ENCODE measurements at places on chromosomes 5 and 9. TPM values are rescaled to one million over a fixed set of nuclear protein-coding genes. Genes with fewer than 3 reads are reported as not detected.

Gene FOXD4L3
- not detected for polyA plus RNA-seq

Gene ADAMTSL2
- 1.9 TPM for polyA plus RNA-seq

Gene PCDHB11
- polyA plus RNA-seq: 1.8 TPM

Gene SCAI
- polyA plus RNA-seq: 4.4 TPM

Gene FAM169A
- polyA plus RNA-seq: 1.7 TPM

Gene MTRR
- polyA plus RNA-seq: 23.6 TPM

Gene C9orf85
- 14.3 TPM for polyA plus RNA-seq

Gene BAAT
- not detected for polyA plus RNA-seq

Gene ELOVL7
- 0.35 TPM for polyA plus RNA-seq

Gene MARVELD2
- 1.7 TPM for polyA plus RNA-seq

Gene ZFR
- 62.5 TPM for polyA plus RNA-seq

Gene GABRB2
- polyA plus RNA-seq: 0.06 TPM

Gene C5
- polyA plus RNA-seq: 3.0 TPM

Gene SLC45A2
- not detected for polyA plus RNA-seq

Gene FCN2
- polyA plus RNA-seq: not detected

Gene MYO10
- 10.8 TPM for polyA plus RNA-seq

Gene UBTD2
- polyA plus RNA-seq: 29.2 TPM

Gene HMHB1
- not detected for polyA plus RNA-seq

Gene CDC20B
- polyA plus RNA-seq: not detected

Gene GGTA1
- polyA plus RNA-seq: 33.1 TPM

Gene ZFP62
- 36.3 TPM for polyA plus RNA-seq

Gene HRH2
- polyA plus RNA-seq: 2.6 TPM

Gene SPINK6
- polyA plus RNA-seq: not detected

Gene IL33
- 9.1 TPM for polyA plus RNA-seq

Gene KIF4B
- not detected for polyA plus RNA-seq

Gene HSPB3
- 2.1 TPM for polyA plus RNA-seq

Gene SPATA9
- polyA plus RNA-seq: 1.3 TPM

Gene RAPGEF6
- polyA plus RNA-seq: 4.2 TPM

Gene ROR2
- polyA plus RNA-seq: 11.4 TPM

Gene TPPP
- 2.5 TPM for polyA plus RNA-seq

Gene ACTBL2
- not detected for polyA plus RNA-seq

Gene MARCHF3
- polyA plus RNA-seq: 7.8 TPM

Gene ECM2
- polyA plus RNA-seq: 88.8 TPM

Gene SPATA31A3
- polyA plus RNA-seq: not detected

Gene IZUMO3
- not detected for polyA plus RNA-seq

Gene TAF11L10
- polyA plus RNA-seq: not detected

Measured in ovary (tissue), 10 donors.